ENCODE measurements at places on chromosomes 11 and 22.

GRCh38 chr22:23144932-23145877 lies at the start of gene RAB36:
Gene RAB36, plus strand, starts transcription at chr22:23145477. Its CDS starts 1,140 bp downstream, at chr22:23146617.
- peak; percentile 75 for DNase-seq

DNA sequence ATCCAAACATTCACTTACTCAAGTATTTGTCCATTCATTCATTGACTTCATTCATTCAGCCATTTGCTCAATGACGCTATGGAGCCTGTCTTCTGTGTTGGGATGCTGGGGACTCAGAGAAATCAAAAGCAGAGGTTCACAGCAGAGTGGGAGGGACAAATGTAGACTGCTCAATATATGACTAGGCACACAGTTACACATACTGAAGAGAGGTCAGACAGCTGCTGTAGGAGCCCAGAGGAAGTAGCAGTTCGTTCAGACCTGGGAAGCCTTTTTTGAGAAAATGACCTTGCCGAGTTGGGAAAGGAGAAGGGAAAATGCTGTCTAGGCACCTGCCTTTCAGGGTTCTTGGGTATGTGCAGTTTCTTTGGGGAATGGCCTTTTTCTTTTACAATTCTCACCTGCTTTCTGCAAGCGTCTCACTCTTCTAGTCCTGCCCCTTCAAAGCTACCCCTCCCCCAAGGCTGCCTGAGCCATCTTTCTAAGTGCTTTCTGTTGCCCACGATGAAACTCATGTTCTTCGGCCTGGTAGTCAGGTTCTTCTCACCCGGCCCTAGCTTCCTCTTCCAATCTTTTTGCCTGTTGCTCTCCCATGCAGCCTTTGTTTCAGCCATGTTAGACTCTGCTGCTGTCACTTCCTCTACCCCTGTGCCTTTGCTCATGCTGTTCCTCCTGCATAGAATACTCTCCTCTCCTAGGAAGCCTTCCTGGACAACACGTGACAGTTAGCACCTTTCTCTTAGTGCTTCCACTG lies 4.2 kb upstream of the UVRAG start:
- DNase-seq = no peak

DNA sequence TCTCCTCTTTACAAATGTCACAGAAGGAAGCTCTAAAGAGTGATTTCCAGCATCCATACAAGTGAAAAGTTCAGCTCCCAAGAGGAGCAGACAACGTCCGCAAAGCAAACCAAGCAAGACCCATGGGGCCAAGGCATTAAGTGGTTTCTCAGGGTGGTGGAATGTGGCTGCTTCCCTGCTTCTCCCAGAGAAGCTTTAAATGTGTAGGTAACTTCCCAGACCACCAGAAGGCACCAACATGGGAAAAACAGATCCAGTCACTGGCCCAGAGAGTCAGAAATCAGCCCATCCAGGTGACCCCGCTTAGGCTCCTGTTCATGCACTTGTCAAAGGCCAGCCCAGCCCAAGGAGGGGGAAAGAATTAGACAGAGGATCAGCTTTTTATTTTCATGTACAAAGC lies 13.3 kb upstream of the PHF21A start:
- no peak for DNase-seq

DNA sequence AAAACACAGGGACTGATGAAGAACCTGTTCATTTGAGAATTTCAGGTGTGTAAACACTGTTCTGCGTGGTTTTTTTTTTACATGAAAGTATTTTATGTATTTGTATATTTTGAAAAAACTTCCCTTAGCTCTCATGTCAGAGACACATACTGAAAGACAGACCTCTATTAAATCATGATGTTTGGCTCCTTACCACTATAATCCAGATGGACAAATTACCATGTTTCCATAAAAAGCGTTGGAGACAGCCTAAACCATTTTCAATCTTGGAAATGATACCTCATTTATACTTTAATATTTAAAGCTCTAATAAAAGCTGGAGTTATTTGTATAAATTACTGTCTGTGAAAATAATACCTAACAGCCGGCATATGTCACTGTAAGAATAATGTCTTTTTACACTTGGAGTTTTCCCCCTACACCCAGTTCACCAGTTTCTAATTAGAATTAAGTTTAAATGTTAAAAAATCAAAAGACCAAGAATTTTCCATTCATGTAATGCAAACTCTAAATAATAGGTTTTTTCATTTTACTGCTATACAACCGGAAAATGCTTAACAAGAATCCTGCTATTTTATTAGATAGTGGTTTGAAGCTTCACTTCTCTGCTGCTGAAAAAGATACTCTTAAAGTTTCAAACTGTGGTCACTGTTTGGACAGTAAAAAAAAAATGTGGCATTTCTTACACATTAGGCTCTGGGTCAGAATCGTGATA lies 30.8 kb downstream of the APLP2 start:
- no peak for DNase-seq

- DNase-seq = no peak
Measured at GRCh38 chr11:42462558-42463310, 849.1 kb upstream of the API5 start.

GRCh38 chr11:132451942-132452601 lies 1080.2 kb downstream of the OPCML start:
- no peak for DNase-seq

DNA sequence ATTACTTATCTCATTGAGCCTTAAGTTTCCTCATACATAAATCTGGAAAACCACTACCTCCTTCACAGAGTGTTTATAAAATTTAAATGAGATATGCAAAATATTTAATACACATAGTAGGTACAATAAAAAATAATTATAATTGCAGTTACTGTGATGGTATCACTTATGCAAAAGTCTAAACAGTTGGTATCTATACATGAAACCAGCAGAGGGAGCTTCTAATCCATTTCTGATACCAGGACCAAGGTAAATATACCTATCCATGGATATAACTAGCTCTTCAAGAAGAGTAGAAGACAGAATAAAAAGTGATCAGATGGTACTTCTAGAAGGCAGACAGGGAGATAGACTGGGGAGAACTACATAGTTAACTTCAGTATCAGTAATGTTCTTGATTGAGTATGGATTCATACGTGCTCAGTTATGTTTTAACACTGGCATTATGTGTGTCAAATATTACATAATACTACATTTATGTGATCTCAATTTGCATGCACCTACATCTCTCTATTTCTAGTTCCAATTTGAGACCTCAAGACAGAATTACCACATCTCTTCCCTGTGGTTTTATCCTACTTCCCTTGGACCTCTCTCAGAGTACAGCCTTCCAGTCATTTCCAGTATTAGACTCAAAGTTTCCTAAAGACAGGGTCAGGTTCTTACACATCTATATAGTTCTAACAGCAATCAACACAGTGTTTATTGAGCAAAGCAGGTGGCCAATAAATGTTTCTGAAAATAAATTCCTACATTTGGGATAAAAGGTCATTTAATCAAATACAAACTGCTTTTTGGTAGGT lies 13.7 kb upstream of the TSG101 start:
- DNase-seq = no peak

DNA sequence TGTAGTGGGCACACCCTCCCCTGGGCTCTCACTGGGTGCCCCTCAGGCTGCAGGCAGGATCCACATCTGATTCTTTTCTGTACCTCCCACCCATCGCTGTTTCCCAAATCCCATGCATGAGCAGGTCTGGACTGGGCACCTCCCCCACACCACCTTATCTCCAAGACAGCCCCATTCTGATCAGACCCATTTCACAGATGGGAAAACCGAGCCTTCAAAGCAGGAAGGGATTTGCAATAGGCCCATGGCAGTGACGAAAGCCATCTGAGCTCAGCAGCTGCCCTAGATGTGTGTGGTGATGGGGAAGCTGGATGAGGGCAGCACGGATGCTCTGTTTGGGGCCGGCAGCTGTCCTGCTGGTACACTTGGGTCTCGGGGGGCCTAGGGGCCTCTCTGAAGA lies 41.4 kb downstream of the WNT7B start:
- no peak for DNase-seq

DNA sequence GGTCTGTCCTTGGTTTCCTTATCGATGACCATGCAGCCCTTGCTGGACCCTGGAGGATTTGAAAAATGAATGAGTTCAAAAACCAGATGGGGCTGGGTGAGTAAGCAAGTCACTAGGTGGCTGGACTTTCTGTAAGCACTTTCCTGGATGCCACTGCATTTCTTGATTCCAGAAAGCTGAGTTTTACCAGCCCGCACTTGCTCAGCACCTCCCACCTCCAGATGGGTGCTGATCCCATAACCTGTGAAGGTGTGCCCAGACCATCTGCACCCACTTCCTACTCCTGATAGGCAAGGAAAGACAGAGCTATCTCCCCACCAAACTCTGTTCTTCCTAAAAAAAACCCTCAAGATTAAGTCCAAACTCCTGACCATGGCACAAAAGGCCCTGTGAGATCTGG lies 21.1 kb downstream of the ASCC2 start:
- DNase-seq = no peak

DNA sequence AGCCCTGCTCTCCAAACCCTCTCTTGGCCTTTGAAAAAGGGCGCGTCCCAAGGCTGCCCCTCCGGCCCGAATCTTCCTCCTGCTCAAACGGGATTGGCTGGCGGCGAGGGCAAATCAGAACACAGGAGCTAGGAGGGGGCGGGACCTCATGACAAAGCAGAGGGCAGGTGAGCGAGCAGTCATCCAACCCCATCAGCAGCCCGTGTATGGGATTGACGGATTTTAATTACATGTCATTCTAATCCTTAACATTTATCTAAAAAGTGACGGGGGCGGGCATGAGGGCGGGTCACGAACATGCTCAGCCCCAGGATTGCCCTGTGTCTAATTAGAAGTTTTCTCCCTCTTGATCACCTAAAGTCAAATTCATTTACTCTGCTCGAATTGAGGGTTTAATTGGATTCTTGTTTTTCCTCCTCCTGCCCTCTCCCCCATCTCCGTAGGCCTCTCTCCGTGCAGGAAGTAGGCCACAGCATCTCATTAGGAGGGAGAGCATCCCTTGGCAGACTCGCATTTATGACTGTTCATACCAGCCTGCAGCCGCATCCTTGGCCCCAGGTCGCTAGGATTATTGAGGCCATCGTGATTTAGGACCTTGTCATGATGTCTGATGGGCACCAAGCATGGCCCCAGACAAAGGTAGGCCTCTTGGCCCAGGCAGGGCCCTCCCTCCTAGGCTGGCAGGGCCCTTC lies 147.1 kb downstream of the CHST1 start:
- DNase-seq = no peak

DNA sequence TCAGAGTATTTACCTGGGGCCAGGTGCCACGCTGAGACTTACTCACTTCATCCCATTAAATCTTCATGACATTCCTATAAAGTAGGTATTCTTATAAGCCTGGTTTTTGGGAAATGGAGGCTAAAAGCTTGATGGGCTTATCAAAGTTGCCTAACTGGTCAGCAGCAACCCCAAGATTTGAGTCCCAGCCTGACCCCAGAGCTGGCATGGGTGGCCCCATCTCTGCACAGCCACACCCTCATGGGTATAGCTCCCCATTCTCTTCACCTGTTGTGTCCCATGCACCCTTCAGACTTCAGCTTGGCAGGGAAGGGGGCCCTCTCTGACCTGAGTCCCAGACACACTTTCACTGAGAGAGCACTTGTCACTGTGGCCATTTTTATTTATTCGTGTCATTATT lies 37.4 kb upstream of the TP53I11 start:
- DNase-seq = no peak

GRCh38 chr22:48645766-48646165 lies 1181.9 kb downstream of the BRD1 start:
- DNase-seq = no peak
